ENCODE measurements at places on chromosomes 16 and 17. TPM values are rescaled to one million over a fixed set of nuclear protein-coding genes. Genes with fewer than 3 reads are reported as not detected.

The HSD11B2 gene
- total RNA-seq = not detected

The ETV4 gene
- total RNA-seq = 1.1 TPM

The LCAT gene
- total RNA-seq = 11.2 TPM

The NPIPA3 gene
- total RNA-seq = 0.24 TPM
